Right cardiac atrium (tissue), 5 donors: ENCODE measurements at places on chromosomes 5 and 9.

DNA sequence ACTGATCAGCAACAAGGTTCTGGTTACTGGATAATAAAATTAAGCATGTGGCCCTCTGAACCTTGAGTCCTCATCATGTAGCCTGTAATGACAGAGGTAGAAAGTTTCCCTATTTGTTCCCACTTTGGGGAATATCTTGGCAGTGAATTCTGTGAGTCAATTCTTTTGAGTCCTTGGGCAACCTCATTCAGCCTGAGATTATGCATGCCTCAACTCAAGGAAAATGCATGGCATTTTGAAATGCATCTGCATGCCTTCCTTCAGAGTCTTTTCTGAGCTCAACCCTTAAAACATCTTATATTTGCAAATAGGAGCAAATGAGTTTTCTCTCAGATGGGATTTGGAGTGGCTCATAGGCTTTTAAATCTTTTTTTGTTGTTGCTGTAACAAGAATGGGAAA lies 218.1 kb upstream of the CD180 start:
- no peak for DNase-seq

DNA sequence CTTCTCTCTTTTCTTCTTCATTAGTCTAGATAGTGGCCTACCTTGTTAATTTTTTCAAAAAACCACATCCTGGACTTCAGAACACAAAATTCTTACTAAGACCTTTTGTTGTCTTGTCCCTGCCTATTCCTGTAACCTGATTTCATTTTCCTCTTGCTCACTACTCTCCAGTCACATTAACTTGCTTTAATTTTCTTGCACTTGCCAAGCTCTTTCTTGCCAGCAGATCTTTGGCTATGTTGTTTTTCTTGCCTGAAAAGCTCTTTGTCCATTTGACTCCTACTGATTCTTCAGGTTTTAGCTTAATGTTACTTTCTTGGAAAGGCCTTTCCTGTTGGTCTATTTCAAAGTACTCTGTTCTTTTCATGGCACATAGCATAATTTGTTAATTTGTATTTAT lies 356.8 kb downstream of the OSTF1 start:
- DNase-seq, result no peak

DNA sequence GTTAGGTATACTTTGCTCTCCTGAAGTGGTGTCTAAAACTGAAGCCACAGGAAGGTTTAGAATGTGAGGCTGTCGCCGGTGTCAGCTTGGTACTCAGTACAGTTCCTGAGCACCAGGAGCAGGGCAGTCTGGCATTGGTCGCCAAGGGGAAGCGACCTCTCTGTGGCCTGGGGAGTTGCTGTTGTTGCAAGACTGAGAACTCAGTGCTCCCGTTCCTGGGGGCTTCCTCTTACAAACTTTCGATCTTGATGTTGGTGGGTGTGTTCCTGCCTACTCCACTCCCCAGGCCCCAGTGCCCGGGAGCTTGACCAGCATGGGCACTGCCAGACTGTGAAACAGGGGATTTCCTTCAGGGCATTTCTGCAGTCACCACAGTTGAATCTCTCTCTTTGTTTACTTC lies 52.4 kb upstream of the PPARGC1B start:
- peak; percentile 72 for DNase-seq

GRCh38 chr5:13251623-13252376 lies 692.7 kb downstream of the DNAH5 start:
- DNase-seq, result no peak

- DNase-seq, result no peak
Measured at GRCh38 chr5:68002836-68003235, 212.7 kb upstream of the PIK3R1 start.

- DNase-seq, result no peak
Measured at GRCh38 chr5:115850744-115851416, 9.1 kb downstream of the AP3S1 start.

DNA sequence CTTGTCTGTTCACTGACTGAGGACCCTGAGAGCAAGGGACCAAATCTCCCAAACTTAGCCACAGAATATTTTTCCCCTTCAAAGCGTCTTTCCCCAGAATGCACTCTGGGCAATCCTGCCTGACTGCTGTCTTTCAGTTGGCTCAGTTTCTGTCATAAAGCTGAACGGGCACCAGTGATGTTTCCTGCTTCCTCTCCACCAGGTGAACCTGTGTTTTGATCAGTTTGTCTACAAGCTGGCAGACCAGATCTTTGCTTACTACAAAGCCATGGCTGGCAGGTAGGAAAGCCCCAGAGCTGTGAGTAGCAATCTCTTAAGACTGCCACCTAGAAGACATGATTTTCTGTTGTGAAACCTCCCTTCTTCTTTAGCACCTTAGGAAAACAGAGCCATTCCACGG lies 61.8 kb downstream of the CYFIP2 start:
- DNase-seq, result no peak

GRCh38 chr5:173940269-173940668 lies 48.7 kb upstream of the C5orf47 start:
- no peak for DNase-seq

- DNase-seq, result peak; percentile 97
Measured at GRCh38 chr5:179060116-179061008, at the start of gene ZNF354C. Gene ZNF354C (plus strand): TSS chr5:179060373. CDS start chr5:179062069, 1,696 bp downstream.

GRCh38 chr5:179301376-179301775 lies 43.9 kb downstream of the ADAMTS2 start:
- DNase-seq, result no peak

DNA sequence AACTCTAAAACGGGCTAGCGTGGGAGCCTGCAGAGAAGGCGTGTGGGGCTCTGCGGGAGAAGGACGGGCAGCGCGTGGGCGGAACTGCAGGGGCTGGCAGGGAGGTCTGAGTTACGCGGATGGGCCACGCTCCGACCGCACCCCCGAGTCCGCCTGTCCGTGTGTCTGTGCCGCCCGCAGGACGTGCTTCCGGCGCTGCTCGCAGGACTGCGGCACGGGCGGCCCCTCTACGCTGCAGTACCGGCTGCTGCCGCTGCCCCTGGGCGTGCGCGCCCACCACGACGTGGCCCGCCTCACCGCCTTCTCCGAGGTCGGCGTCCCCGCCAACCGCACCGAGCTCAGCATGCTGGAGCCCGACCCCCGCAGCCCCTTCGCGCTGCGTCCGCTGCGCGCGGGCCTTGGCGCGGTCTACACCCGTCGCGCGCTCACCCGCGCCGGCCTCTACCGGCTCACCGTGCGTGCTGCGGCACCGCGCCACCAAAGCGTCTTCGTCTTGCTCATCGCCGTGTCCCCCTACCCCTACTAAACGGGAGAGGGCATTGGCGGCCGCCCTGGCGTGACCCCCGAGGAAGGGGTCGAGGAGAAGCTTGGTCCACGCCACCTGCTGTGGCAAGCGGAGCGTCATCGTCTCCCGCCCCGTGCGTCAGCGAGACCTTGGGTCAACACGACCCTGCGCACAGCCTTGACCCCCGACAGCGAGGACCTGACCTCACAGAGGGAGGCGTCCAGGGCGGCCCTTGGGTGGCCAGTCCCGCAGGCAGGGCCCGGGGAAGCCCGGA lies 11.4 kb upstream of the ASS1 start:
- DNase-seq, result peak; percentile 82

GRCh38 chr9:31166516-31166915 lies 1217.9 kb upstream of the ACO1 start:
- no peak for DNase-seq

DNA sequence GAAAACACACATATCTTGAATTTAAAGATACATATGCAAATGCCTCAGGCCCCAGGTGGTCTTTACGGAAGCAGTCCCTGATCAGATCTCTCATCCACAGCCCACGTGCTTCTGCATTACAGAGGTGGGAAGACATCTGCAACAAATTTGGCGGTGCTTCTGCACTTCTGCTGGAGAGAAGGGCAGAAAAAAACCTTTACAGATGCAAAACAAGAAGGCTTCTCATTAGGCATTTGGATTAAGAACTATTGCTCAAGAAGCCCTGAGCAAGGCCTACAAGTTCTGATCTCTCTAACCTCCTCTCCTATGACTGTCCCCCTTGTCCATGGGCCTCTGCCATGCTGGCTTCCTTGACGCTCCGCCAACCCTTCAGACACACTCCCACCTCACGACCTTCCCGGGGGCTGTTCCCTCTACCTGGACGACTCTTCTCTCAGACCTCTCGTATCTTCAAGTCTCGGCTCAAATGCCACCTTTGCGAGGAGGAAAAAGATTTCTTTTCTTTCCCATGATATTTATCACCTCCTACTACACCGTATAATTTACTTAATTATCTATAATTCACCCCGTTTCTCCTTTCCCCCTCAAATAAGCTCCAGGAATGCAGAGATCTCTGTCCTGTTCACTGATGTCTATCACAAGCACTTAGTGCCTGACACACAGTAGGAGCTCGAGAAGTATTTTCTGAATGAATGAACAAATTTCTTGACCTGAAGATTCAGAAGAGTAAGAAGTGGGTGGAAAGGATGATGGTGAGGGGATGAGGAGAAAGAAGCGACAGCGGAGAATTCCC lies 1.1 kb downstream of the MTMR12 start:
- no peak for DNase-seq

- no peak for DNase-seq
Measured at GRCh38 chr9:11872471-11872870, 820.7 kb upstream of the TYRP1 start.

GRCh38 chr5:2333291-2333690 lies 418.2 kb downstream of the IRX2 start:
- no peak for DNase-seq

DNA sequence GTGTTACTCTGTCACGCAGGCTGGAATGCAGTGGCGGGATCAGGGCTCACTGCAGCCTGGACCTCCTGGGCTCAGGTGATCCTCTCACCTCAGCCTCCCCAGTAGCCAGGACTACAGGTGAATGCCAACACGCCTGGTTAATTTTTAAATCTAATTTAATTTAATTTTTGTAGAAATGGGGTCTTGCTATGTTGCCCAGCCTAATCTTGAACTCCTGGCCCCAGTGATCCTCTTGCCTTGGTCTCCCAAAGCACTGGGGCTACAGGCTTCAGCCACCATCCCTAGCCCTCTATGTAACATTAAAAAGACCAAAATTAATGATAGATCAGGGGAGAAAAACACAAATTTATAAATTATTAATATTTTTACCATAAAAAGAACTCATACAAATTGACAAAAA lies 11.3 kb upstream of the UBAP2 start:
- DNase-seq, result no peak

- DNase-seq, result no peak
Measured at GRCh38 chr5:79753877-79754645, 64.4 kb downstream of the CMYA5 start.

GRCh38 chr9:86670076-86670475 lies 277.2 kb downstream of the GAS1 start:
- no peak for DNase-seq

- DNase-seq, result no peak
Measured at GRCh38 chr5:127549551-127549950, 32.1 kb downstream of the PRRC1 start.

DNA sequence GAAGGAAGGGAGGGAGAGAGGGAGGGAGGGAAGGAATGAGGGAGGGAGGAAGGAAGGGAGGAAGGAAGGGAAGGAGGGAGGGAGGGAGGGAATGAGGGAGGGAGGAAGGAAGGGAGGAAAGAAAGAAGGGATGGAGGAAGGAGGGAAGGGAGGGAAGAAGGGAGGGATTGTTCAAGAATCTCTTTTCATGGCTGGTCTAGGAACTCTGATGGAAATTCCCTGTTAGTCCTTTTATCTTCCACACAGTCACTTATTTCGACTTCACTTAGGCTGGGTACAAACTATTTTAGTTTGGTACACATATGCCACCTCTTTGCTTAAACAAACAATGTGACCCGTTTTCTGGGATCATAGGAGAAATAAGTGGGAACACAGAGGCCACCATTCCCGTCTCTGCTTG lies 435.6 kb upstream of the WWC1 start:
- no peak for DNase-seq

DNA sequence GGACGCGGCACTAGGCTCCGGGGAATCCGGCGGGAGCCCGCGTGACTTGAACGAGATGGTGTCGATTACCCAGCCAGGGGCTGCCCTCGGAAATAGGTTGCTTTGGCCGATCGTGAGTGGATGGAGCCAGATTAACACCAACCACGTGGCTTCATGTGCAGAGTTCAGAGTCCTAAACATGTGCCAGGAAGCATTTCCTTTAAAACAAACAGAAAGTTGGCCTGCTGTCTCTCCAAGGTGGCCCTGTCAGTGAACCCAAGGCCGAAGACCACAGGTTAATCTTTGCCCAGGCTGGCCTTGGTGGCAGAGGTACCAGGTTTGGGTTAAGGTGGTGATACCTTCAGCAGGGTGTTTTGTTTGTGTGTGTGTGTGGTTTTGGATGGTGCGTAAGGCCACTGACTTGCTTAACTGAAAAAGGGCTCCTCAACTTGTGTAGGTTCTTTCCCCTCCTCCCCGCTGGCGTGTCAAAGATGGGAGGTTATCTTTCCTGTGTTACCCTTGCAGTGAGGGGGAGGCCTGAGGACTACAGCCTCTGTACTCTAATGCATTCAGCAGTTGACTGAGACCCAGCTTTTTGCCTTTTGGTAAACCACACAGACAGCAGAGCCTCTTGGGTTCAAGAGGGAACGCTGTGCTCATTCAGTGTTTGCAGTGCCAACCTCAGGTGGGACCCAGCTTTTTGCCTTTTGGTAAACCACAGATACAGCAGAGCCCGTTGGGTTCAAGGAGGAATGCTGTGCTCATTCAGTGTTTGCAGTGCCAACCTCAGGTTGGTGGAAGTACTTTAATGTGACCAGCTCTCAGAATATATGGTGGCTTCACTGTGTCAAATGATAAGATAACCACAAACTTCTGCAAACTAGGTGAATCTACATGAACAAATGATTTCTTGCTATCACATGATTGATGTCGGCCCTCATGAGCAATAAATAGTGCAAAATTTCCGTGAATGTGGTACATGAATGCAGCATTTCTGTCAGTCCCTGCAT lies 1.4 kb downstream of the IQGAP2 start:
- no peak for DNase-seq

GRCh38 chr9:98284754-98285153 lies 29.3 kb upstream of the TBC1D2 start:
- no peak for DNase-seq

- DNase-seq, result no peak
Measured at GRCh38 chr5:127088251-127088650, 14.9 kb upstream of the C5orf63 start.

DNA sequence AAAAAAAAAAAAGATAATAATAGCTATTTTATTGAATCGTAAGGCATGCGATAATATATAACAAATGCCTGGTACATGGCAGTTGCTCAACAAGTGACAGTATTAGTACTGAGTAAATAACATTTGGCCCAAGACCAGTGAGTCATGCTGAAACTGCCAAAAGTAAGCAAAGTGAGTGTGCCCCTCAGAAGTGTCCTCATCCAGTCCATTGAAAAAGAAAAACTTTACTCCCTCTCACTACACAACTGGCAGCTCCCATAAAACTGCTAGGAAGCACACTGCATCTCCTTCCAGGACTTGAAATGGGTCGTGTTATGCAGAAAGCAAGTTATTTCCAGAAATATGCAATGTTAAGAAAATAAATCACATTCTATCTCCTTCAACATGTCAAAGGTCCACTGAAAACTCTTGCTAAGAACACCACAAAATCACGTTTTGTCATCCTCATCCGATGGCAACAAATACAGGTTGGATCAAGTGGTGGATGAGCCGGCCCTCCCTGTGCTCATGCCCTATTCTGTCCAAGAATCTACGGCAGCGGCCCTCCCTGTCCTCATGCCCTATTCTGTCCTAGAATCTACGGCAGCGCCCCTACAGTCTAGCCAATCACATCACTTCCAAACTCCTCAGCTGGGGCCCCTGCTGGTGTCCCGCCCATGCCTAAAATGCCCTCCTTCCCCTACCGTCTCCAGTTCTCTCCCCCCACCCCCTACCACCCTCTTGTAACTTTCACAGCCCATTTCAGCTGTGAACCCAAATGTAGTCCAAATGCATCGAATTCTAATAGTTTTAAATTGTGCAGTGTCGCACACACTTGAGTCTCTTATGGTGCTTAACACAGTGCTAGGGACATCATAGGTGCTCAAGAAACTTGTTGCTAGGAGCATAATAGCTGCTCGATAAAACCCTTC lies 12.5 kb downstream of the PTCH1 start:
- DNase-seq, result peak; percentile 59

- no peak for DNase-seq
Measured at GRCh38 chr5:88892669-88893068, 9.7 kb upstream of the MEF2C start.
